Stimulated activated naive B cell treated with anti-CD40 and anti-IgM and Interleukin-4, amounts not matched to agents 10 μg/mL and 1 μg/mL and 100 μg/mL, for 72 hours (primary cell): ENCODE measurements at places on chromosomes 2 and 18.

- DNase-seq, result no peak
- H3K27me3 ChIP-seq, result no peaks in the 10 kb centered on the region
- H3K27ac ChIP-seq, result no peak overlapping the region
- H3K36me3 ChIP-seq, result no peaks in the 10 kb centered on the region
- no peak overlapping the region for H3K4me3 ChIP-seq
- peaks cover 16% of the 10 kb centered on the region for H3K4me1 ChIP-seq
These were observed 69.9 kb upstream of the ACSL3 start for GRCh38 chr2:222790932-222791331.

DNA sequence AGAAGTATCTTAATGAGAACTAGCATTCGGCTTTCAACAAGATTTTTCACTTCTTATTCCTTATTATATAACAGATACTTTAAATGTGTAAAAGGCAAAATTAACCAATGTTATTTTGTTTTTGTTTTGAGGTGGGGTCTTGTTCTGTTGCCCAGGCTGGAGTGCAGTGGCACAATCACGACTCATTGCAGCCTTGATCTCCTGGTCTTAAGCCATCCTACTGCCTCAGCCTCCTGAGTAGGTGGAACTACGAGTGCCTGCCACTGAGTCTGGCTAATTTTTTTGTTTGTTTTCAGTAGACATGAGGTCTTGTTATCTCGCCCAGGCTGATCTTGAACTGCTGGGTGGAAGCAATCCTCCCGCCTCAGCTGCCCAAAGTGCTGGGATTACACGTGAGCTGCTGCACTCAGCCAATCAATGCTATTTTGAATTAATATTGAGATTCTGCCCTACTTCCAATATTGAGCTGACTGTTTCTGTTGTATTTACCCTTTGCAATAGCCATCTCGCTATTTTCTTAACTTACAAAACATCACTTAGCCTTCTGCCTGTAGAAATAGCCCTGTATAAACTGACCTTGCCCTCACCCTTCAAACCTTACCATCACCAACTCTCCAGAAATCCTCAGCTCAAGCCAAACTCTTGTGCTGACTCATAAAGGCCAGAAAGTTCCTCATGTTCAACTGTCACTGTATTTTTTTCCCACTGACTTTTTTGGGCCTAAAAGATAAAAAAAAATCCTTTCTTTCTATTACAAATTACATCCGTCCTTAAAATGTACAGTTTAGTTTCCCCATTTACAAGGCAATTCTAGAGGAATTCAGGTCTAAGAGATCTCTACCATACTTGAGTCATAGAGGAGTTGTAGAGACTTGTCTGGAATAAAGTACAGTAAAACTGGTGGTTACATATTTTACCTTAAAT, 94.3 kb downstream of the OLA1 start:
- peaks cover 8% of the 10 kb centered on the region for H3K4me1 ChIP-seq
- DNase-seq, result no peak
- H3K27ac ChIP-seq, result no peak overlapping the region
- peaks cover 21% of the 10 kb centered on the region for H3K36me3 ChIP-seq
- H3K27me3 ChIP-seq, result no peaks in the 10 kb centered on the region

DNA sequence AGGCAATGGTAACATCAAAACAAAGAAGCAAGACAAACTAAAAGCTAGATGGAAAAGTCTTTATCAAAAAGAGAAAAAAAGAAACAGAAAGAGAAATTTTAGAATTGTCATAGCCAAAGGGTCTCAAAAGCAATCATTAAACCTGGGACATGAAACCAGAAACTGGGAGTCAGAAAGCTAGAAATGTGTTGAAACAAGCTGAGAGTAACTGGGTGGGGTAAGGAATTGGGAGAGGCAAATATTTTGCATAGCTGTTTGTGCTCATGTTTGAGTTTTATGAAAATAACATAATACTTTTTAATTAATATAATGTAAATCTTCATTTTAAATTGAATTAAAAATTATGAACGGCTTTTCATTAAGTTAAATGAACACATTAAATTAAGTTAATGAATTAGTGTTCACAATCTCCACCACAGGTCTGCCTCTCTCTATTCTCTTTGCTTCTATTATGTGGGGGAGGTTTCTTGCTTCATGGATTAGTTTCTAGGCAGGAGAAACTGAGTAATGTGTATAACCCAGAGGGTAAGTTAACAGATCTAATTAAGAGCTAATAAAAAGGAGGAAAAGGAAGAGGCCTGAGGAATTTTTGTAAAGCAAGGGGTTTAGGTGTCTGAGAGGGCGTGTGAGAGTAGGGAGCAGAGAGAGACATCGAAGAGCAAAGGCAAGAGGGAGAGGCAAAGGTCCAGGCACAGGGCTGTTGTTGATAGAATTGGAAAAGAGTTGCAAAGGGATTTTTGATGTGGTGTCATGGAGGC, 20.0 kb upstream of the SERPINB2 start:
- H3K27me3 ChIP-seq, result peaks cover 13% of the 10 kb centered on the region
- H3K36me3 ChIP-seq, result no peaks in the 10 kb centered on the region
- DNase-seq, result no peak
- H3K4me3 ChIP-seq, result no peak overlapping the region
- H3K4me1 ChIP-seq, result no peaks in the 10 kb centered on the region
- no peak overlapping the region for H3K27ac ChIP-seq

GRCh38 chr2:12008425-12009061, 262.1 kb downstream of the LPIN1 start:
- H3K4me1 ChIP-seq, result peaks cover 31% of the 10 kb centered on the region
- DNase-seq, result no peak
- no peaks in the 10 kb centered on the region for H3K27me3 ChIP-seq
- H3K4me3 ChIP-seq, result peak overlapping the region; percentile 11
- no peaks in the 10 kb centered on the region for H3K36me3 ChIP-seq

- no peak overlapping the region for H3K4me3 ChIP-seq
- H3K27me3 ChIP-seq, result no peaks in the 10 kb centered on the region
- H3K27ac ChIP-seq, result no peak overlapping the region
- no peak for DNase-seq
- no peaks in the 10 kb centered on the region for H3K4me1 ChIP-seq
These were observed 130.5 kb downstream of the DYSF start for GRCh38 chr2:71583876-71584275.

- H3K36me3 ChIP-seq, result no peaks in the 10 kb centered on the region
- peaks cover 9% of the 10 kb centered on the region for H3K27me3 ChIP-seq
- no peaks in the 10 kb centered on the region for H3K4me1 ChIP-seq
These were observed 114.5 kb upstream of the HNRNPA3 start for GRCh38 chr2:177098001-177098613.

- H3K4me1 ChIP-seq, result peaks cover 19% of the 10 kb centered on the region
- H3K27me3 ChIP-seq, result no peaks in the 10 kb centered on the region
- H3K27ac ChIP-seq, result no peak overlapping the region
- DNase-seq, result no peak
- H3K36me3 ChIP-seq, result peaks cover 61% of the 10 kb centered on the region
- no peak overlapping the region for H3K4me3 ChIP-seq
These were observed 88.1 kb downstream of the TTC27 start for GRCh38 chr2:32715981-32716380.

GRCh38 chr2:54013996-54014395, 43.2 kb upstream of the PSME4 start:
- H3K4me3 ChIP-seq, result peak overlapping the region; percentile 37
- H3K36me3 ChIP-seq, result peaks cover 14% of the 10 kb centered on the region
- H3K4me1 ChIP-seq, result peaks cover 40% of the 10 kb centered on the region
- no peak for DNase-seq

- no peak overlapping the region for H3K4me3 ChIP-seq
- H3K27me3 ChIP-seq, result no peaks in the 10 kb centered on the region
- DNase-seq, result no peak
- H3K27ac ChIP-seq, result no peak overlapping the region
These were observed 653.0 kb upstream of the SLC39A10 start for GRCh38 chr2:195003881-195004471.

DNA sequence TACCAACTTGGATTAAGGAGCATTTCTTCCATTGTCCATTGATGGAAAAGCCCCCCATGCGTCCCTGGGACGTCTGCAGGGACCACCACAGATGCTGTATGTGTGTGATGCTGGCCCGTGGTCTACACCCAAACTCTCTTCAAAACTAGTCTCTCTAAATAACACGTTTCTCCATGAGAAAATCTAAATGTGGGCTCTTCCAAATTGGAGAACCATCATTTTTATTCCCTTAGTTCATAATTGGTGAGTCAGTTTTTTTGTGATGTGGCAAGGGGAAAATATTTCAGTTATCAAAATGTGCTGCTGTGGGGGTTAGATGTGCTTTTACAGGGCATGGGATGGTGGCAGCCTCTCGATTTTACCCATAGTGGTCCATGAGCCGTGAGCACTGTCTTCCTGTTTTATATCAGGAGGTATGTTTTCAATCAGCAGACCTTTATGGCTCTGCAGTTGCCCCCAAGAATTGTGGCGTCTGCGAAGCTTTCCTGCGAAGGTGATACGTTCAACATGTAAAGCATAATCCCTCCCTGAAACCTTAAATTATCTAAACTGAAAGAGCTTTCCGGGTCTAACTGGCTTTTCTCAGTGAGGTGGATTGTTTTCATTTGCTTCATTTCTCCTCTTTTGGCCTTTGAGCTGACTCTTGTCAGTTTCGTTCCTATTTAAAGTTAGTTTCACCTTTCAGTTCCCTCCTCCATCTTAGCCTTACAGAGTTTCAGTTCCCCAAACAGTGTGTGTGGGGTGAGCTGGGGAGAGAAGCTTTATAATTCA, 78.4 kb downstream of the SETBP1 start:
- H3K36me3 ChIP-seq, result peaks cover 66% of the 10 kb centered on the region
- H3K27ac ChIP-seq, result peak overlapping the region; percentile 95
- no peaks in the 10 kb centered on the region for H3K27me3 ChIP-seq

- H3K27ac ChIP-seq, result no peak overlapping the region
- no peaks in the 10 kb centered on the region for H3K36me3 ChIP-seq
- H3K4me3 ChIP-seq, result no peak overlapping the region
- peaks cover 14% of the 10 kb centered on the region for H3K27me3 ChIP-seq
- H3K4me1 ChIP-seq, result no peaks in the 10 kb centered on the region
- DNase-seq, result no peak
These were observed 59.0 kb downstream of the TACR1 start for GRCh38 chr2:75140288-75140687.

- no peak overlapping the region for H3K4me3 ChIP-seq
- H3K27me3 ChIP-seq, result peaks cover 9% of the 10 kb centered on the region
- no peak for DNase-seq
- H3K27ac ChIP-seq, result no peak overlapping the region
These were observed 74.3 kb upstream of the TNP1 start for GRCh38 chr2:216934151-216934550.

DNA sequence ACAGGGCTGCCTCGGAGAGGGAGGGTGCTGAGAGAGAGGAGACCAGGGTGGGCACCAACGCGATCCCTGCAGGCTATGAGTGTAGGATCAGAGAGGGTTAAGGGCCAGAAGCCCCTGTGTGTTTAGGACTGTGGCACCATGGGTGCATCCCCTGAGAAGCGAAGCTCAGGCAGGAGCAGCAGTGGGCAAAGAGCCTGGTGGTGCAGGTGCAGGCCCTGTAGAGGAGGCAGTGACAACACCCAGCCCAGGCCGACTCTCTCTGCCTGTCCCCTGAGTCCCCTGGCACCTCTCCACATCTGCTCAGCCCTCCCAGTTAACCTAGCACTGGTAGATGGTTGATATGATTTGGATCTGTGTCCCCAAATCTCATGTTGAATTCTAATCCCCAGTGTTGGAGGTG, 139.8 kb downstream of the RNF152 start:
- no peak overlapping the region for H3K27ac ChIP-seq
- H3K27me3 ChIP-seq, result peaks cover 10% of the 10 kb centered on the region
- no peak for DNase-seq

GRCh38 chr2:38474715-38475566, 97.9 kb upstream of the ATL2 start:
- peaks cover 5% of the 10 kb centered on the region for H3K4me1 ChIP-seq
- no peak overlapping the region for H3K4me3 ChIP-seq
- peaks cover 27% of the 10 kb centered on the region for H3K27me3 ChIP-seq
- DNase-seq, result no peak
- H3K27ac ChIP-seq, result no peak overlapping the region

GRCh38 chr2:41724465-41724864, 323.4 kb upstream of the PKDCC start:
- H3K27ac ChIP-seq, result no peak overlapping the region
- H3K4me1 ChIP-seq, result no peaks in the 10 kb centered on the region
- no peaks in the 10 kb centered on the region for H3K27me3 ChIP-seq
- DNase-seq, result no peak
- no peaks in the 10 kb centered on the region for H3K36me3 ChIP-seq
- H3K4me3 ChIP-seq, result no peak overlapping the region

DNA sequence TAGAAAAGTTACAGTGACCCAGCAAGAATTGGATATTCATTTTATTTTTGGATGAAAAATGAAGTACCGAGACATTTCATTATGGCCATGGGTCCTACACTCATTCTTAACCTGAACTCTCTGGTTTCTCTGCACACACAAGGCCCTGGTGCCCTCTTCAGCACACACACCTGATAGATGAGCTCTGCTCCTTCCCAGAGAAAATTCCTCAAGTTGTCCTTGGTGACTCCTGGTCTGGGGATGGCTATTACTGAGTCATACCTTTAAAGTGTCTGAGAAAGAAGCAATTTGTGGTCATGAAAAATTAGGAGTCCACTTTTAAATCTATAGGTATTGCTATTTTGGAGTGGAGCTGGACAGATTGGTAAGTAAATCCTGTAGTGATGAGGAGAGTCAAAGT, 311.5 kb downstream of the CDH2 start:
- no peak for DNase-seq
- no peaks in the 10 kb centered on the region for H3K36me3 ChIP-seq
- H3K4me3 ChIP-seq, result no peak overlapping the region
- no peaks in the 10 kb centered on the region for H3K27me3 ChIP-seq
- H3K4me1 ChIP-seq, result no peaks in the 10 kb centered on the region

DNA sequence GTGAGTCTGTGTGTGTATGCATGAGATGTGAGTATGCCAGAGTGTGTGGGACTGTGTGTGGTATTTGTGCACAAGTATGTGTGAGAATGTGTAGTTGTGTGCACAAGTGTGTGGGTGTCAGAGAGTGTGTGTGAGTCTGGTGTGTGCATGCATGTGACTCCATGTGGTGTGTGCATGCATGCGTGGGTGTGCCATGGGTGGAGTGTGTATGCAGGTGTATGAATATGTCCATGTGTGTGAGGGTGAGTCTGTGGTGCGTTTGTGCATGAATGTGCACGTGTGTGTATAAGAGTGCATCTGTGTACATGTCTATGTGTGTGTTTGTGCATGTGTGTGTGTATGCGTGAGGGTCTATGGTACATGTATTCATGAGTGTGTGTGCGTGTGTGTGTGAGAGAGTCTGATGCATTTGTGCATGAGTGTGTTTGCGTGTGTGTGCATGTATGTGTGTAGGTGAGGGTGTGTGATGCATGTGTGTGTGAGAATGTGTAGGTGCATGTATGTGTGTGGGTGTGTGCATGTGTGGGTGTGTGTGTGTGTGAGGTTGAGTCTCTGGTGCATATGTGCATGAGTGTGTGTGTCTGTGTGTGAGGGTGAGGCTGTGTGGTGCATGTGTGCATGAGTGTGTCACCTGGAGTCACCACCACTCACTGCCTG, 226.8 kb downstream of the LDLRAD4 start:
- H3K4me1 ChIP-seq, result peaks cover 9% of the 10 kb centered on the region
- H3K36me3 ChIP-seq, result no peaks in the 10 kb centered on the region
- no peak overlapping the region for H3K4me3 ChIP-seq
- DNase-seq, result no peak
- peaks cover 3% of the 10 kb centered on the region for H3K27me3 ChIP-seq
